ENCODE measurements at places on chromosomes 3 and 15. TPM values are rescaled to one million over a fixed set of nuclear protein-coding genes. Genes with fewer than 3 reads are reported as not detected.

Gene SEMA3B
- total RNA-seq, result 4.5 TPM

Gene SETMAR
- total RNA-seq, result 5.7 TPM

Gene VIPR1
- total RNA-seq, result 18.2 TPM

Gene LSM3
- 7.0 TPM for total RNA-seq

Gene TMEM108
- total RNA-seq, result not detected

Gene DNAH12
- total RNA-seq, result 0.20 TPM

Gene TLR9
- total RNA-seq, result 0.12 TPM

Gene ACKR4
- total RNA-seq, result 0.15 TPM

Gene SLC22A13
- total RNA-seq, result 0.22 TPM

Gene TIMP4
- 1.8 TPM for total RNA-seq

Gene ZSCAN2
- 6.7 TPM for total RNA-seq

Gene CHSY1
- total RNA-seq, result 4.9 TPM

Gene ADPRH
- 3.1 TPM for total RNA-seq

Gene GP9
- total RNA-seq, result not detected

Gene LRRN1
- 0.51 TPM for total RNA-seq

Gene ITIH4
- 3,825 TPM for total RNA-seq

Gene NME9
- total RNA-seq, result not detected

Gene STRIT1
- not detected for total RNA-seq

All from right lobe of liver (tissue), 6 donors.